Smooth muscle cell of trachea (primary cell): ENCODE measurements at places on chromosomes 1 and 21. TPM values are rescaled to one million over a fixed set of nuclear protein-coding genes. Genes with fewer than 3 reads are reported as not detected.

LRRC8C gene
- total RNA-seq, result 7.9 and 8.3 TPM in 2 replicates

AMY1A gene
- not detected in 2 replicates for total RNA-seq

DNALI1 gene
- 5.5 and 7.9 TPM in 2 replicates for total RNA-seq

COL9A2 gene
- 2.5 and 7.1 TPM in 2 replicates for total RNA-seq

CLCA1 gene
- total RNA-seq, result 0.15 and 0.17 TPM in 2 replicates

SOX13 gene
- 2.6 and 3.8 TPM in 2 replicates for total RNA-seq

HEYL gene
- not detected in 2 replicates for total RNA-seq

ZSWIM5 gene
- total RNA-seq, result 1.3 and 2.8 TPM in 2 replicates

OR2L2 gene
- total RNA-seq, result under 0.01 TPM in 1 of 2 replicates, not detected in the other

ERRFI1 gene
- total RNA-seq, result 11.5 and 19.5 TPM in 2 replicates

S100A3 gene
- total RNA-seq, result 2.8 and 8.6 TPM in 2 replicates

OR6N1 gene
- not detected in 2 replicates for total RNA-seq

WNT4 gene
- total RNA-seq, result not detected in 2 replicates

MRPL24 gene
- 42.2 and 53.4 TPM in 2 replicates for total RNA-seq

FOXO6 gene
- total RNA-seq, result not detected in 2 replicates

SLFNL1 gene
- 0.66 and 0.73 TPM in 2 replicates for total RNA-seq

TNNI3K gene
- 1.7 and 1.8 TPM in 2 replicates for total RNA-seq

ATG4C gene
- 9.6 and 9.7 TPM in 2 replicates for total RNA-seq

TCHH gene
- under 0.01 TPM in 1 of 2 replicates, not detected in the other for total RNA-seq

TRIM63 gene
- total RNA-seq, result 0.15 TPM in 1 of 2 replicates, not detected in the other

ST6GALNAC5 gene
- 0.17 and 0.44 TPM in 2 replicates for total RNA-seq

TMEM51 gene
- total RNA-seq, result 7.1 and 8.3 TPM in 2 replicates

SMYD2 gene
- total RNA-seq, result 31.3 and 40.9 TPM in 2 replicates

PROX1 gene
- total RNA-seq, result under 0.01 and 0.15 TPM in 2 replicates

KDF1 gene
- total RNA-seq, result not detected in 2 replicates

TMEM82 gene
- not detected in 2 replicates for total RNA-seq

GJC2 gene
- 14.4 and 14.8 TPM in 2 replicates for total RNA-seq

OR2T34 gene
- total RNA-seq, result not detected in 2 replicates

CBR1 gene
- total RNA-seq, result 214 and 236 TPM in 2 replicates
